Stimulated activated CD8-positive, alpha-beta memory T cell treated with anti-CD3 and anti-CD28 coated beads, Interleukin-15, amount 100 ng/mL, for 24 hours (primary cell): ENCODE measurements at places on chromosomes 2 and 18.
A peak's percentile ranks its signal among the peaks of the same experiment; 100 is the strongest.

DNA sequence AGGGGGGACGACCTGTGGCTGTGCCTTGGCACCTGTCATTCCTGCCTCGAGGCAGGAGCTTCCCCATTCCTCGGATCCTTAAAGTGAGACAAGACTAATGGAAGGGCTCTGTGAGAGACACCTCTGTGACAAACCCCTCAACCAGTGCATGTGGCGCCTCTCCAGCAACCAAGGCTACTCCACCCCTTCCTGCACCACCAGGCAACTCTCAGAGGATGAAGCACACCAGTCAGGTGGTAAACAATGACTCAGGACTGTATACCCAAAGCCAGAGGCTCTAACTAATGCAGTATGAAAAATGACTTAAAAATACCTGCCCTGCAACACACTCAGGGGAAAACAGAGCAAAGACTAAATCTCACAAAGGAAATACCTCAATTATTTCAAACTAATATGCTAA, 136.9 kb downstream of the UXS1 start:
- DNase-seq: no peak

DNA sequence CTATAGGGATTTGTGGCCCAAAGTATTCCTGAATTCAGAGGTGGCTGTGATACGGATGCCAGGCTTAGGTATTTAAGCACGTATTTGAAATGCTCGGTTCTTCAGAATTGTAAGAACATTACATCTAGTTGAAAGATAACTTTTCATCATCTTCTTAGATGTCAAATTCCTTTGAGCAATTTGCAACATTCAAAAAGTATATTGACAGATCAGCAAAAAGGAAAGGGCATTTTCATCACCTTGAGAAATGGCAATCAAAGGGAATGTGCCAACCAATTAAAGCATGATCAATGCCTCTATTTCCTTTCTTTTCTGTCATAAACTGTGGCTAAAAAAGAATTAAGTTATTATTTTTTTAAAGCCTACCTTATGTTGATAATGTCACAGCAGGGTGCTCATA, 66.3 kb upstream of the LRRTM4 start:
- no peak for DNase-seq

DNA sequence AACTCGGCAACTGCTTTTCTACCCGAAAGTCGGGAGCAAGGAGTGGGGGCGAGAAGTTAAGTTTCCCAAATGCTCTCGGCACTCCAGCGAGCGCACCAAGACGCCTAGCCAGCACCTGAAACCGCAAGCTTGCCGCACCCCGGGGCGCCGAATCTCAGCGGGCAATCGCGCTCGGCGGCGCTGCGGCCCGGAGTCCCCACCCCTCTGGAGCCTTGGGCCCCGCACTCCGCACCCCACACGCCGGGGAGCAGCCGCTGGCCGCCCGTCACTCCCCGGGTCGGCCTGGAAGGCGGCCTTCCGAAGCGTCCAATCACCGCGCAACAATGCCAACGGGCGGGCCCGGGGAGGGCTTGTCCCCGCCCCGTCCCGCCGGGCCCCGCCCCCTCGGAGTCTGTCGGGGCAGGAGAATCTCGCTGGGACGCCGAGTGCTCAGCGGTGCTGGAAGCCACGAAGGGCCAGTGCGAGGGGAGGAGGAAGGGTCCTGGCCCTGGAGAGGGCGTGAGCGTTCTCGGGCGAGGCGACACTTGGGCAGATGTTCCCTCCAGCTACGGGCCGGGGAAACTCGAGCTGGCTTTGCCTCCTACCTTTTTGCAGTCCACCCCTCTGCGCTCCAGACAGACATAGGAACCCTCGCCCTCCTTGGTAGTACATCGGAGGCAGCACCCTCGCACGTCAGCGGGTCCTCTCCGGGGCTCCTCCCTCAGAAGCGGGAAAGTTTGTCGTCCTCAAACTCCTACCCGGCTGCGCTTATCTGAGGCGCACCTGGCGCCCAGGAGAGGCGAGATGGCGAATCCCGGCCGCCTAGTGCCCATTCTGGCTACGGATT, 1.1 kb upstream of the ZBTB7C start:
- DNase-seq: peak; percentile 60

GRCh38 chr2:138432971-138433370, 68.6 kb upstream of the SPOPL start:
- no peak for DNase-seq

GRCh38 chr2:119246884-119247843, 23.5 kb downstream of the STEAP3 start:
- DNase-seq: no peak

GRCh38 chr2:217795067-217795466, 207.7 kb downstream of the TNS1 start:
- no peak for DNase-seq

DNA sequence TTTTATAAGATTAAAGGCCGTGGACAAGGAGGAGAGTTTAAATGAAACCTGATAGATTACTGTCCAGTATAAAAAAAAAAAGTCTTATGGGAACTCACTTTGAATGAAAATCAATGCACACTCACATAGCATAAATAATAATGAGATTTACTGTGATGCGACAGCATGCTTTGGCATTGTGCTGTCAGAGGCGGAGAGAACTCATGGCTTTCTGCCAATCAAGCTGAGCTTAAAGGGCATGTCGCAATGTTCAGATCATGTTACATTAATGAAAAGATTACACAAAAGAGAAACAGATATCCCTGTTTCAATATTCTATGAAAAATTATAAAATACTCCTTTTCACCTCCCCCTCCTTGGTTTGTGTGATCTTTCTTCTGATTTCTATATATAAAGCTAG, 310.8 kb downstream of the ERBB4 start:
- no peak for DNase-seq

DNA sequence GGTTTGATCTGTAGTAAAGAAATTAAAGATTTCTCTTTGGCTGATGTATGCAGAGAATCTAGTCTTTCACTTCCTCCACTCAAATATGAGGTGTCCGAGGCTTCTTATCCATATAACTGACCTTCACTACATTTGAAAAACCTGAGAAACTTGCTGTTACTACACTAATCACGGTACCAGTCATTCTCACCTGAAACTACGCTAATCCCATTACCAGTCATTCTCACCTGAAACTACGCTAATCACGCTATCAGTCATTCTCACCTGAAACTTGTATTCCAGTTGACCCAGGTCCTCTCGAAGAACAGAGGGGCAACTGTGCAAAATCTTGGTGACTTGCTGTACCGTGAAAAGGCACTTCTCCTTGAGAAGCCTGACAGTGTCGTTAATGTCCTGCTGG, 5.1 kb downstream of the MTERF4 start:
- no peak for DNase-seq

DNA sequence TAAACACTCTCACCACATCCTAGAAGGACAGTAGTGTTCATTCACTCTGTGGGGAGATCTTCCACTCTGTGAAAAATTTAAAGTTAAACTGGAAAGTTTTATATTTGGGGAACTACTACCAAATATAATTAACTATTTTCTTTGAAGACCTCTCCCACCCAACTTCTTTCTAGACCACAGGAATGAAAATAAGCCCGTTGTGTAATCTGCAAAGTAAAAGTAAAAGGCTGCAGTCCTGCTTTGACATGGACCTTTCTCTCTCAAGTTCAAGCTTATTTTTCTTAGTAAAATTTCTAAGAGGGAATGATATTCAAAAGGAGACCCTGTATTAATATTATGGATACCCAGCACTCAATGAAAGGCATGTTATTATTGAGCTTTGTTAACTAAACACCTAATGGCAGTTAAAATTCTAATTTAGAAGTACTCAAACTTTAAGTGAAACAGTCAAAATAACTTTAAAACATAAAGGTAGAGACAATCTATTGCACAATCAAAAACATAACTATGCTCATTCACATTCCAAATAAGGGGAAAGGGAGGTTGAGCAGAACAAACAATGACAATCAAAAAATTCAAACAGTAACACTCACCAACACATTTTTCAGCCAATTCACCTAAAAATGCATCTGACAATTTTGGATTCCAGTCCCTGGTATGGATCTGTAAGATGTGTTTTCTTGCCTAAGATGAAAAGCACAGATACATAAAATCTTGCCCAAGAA, 98.5 kb downstream of the ATAD2B start:
- DNase-seq: no peak

DNA sequence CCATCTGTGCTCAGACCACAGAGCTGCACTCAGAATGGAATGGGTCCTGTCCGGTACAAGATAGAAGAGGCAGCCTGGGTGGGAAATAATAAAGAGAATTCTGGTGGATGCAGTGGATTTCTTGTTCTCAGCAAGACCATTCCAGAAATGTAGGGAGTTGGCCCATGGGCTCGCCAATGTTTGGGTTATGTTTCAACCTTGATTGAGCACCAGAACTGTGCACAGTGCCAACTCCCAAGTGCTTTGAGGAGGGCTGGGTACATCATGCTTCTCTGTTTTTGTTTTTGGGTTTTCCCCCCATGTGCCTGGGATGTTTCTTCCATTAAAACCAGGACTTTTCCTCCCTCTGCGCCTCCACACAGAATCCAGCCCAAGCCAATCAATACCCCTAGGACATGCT, 304.1 kb downstream of the TNS1 start:
- no peak for DNase-seq

- no peak for DNase-seq
These were observed 658.7 kb downstream of the CNTNAP5 start for GRCh38 chr2:124683536-124684428.

GRCh38 chr2:41736105-41736567, 311.7 kb upstream of the PKDCC start:
- no peak for DNase-seq

DNA sequence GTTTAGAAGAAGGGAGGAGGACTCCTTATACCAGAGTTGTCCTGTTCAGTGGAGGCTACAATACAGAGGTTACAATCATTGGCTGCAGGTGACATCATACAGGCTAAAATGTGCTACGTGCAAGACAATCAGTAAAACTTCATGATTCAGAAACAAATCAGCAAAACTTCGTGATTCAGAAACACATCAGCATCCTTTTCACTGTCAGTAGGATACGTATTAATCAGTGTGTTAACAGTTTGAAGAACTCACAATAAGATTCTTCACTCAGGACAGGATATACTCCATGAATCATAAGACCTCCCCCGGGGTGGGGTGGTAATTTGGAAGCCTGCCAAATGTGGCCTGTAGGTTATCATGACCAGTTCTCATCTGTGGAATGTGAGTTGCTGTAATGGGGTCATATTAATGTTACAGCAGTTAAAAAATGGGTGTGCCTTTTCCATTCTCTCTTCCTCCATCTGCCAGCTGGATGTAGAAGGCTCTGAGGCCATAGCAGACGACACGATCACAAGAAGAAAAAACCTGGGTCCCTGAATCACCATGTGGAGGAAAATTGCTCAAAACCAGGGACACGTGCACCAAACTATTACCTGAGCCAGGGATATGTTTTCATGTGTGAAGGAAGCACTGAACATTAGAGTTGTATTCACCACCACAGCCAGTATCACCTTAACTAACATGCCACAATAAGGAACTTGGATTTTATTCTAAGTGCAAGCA, 134.8 kb upstream of the CREB1 start:
- DNase-seq: no peak

DNA sequence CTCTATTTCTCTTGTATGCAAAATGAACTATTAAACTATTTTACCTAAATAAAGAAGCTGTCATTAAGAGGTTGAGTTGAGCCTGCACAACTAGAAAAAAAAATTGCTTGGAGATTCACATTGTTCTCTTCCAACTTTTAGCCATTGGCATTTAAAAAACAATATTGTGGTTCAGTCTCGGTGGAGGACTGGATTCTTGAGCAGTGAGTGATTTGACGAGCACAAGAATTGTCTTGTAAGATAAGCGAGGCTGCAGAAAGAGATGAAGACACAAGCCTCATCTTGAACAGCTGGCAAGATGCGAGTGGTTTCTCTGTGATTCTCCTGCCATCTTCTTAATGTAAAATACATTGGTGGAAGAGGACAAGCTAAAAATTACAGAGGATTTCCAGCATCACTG, 67.0 kb downstream of the GALR1 start:
- DNase-seq: no peak

DNA sequence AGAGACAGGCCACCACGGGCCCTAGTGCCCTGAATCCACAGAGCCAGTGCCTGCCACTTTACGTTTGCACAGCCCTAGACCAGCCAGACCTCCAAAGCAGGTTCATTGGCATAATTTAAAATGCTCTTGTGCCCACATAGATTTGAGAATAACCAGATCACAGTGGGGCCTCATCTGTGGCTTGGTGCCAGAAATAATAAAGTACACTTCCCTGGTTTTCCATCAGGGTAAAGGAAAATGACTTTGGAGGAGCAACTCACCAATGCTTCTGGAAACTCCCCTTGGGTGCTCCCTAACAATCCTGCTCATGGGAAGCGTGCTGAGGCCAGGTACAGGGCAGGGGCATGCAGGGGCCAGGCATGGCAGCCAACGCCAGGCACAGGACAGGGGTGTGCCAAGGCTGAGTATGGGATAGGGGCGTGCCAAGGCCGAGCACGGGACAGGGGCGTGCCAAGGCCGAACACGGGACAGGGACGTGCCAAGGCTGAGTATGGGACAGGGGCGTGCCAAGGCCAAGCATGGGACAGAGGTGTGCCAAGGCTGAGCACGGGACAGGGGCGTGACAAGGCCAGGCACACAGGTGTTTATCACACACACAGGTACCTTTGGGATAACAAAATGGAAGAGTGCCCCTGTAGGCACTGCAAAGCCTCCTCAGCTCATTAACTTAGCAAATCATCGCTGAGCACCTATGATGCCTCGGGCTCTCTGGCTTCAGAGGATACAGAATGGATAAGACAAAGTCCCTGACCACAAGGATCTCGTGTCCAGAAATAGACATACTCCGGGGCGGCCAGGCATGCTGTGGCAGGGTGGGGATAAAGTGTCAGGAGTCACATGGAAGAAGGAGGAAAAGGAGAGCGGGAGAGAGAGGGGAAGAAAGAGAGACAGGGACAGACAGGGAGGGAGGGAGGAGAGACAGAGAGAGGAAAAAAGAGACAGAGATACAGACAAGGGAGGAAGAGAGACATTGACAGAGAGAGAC, 334.7 kb downstream of the EIPR1 start:
- no peak for DNase-seq

DNA sequence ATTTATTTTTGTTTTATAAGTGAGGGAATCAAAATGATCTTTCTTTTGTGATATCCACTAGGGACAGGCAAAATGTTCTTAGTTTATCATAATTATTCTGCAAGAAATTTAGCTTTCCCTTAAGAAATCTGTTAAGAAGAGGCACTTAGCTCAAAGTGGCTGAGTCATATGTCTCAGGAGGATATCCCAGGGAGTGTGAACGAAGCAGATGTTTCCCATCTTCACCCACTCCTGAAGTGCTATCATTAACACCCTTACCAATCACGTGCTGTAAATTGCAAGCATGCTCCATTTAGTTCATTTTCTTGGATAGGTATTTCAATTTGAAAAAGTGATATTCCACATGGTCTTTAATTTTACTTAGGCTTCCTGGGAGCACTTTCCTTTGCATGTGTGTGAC, 774.3 kb upstream of the TMEFF2 start:
- DNase-seq: no peak

DNA sequence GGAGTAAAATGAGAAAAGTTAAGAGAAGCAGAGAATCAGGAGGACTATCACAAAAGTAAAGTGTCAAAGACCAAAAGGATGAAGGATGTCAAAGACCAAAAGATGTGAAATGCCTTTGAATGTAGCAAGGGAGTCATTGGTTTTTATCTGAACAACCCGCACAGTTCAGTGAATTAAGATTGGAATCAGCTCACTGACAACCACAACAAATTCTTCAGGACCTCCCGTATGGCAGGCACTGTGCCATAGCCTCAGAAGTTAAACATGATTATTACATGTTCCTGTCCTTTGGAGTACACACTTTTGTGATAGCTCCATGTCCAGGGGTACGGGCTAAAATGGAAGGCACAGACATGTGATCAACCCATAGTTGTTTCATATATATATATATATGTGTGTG, 5.0 kb upstream of the TXNL1 start:
- no peak for DNase-seq

- no peak for DNase-seq
These were observed 49.3 kb upstream of the MCM6 start for GRCh38 chr2:135925571-135925970.
